ENCODE measurements at places on chromosomes 7 and 10.

- DNase-seq = no peak
Measured at GRCh38 chr7:44748948-44749731, 493 bp downstream of the ZMIZ2 start.

DNA sequence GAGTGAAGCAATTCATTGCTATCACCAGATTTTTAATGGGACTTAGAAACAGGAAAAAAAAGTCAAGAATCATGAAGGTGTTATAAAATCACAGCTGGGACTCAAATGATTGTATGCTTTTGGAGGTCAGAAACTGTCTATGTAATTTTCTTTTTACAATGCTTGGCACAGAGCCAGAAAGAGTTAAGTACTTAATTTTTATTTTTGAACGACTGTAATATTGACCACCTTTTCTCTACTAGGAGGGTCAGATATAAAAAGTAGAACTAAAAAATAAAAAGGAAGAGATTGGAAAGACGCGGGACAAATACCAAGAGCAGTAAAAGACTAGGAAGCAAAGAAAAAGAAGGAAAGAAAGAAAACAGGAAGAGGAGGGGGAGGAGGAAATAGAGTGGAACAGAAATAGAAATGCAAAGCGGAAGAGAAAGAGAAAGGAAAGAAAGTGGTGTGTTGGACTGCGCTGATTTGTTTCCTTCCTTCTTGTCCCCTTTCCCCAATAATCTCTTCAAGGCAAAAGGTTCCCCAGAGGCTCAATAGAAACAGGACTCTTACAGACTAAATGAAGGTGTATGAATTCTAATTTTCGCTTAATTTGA lies 23.2 kb upstream of the C1GALT1 start:
- DNase-seq = no peak

DNA sequence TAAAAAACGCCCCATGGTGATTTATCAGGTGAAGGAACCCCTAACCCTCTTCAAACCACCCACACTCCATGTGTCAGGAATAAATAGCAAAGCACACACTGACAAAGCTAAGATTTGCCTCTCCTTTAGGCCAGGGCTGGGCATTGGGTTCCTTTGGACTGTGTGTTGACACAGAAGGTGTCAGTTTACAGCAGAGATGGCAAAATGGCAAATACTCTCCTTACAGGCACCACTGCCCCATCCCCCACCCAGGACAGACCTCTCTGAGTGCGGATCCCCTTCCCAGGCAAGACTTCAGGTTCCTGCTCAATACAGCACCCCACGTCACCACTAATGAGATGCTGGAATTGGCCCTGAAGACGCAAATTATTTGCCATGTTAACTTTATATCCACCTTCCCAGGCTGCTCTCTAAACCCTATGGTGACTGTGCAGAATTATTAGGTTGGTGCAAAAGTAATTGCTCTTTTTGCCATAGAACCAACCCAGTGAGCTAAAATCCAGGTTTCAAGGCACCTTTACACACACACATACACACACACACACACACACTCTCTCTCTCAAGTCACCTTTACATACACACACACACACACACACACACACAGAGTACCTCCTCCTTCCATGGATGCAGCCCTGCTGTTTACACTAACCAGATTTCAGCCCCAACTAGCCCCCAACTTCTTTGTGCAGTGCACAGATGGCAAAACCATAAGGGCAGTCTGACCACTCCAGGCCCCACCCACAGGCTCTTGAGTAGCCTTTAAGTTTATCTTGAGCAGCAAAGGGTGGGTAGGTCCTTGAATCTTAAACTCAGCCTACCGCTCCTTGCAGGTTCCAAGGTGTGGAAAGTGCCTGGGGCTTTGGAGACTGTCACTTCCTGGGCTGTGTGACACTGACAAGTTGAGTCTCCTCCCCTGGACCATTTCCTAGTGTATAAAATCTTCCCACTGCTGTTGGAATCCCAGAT lies 4.0 kb upstream of the ZCCHC24 start:
- DNase-seq = no peak

DNA sequence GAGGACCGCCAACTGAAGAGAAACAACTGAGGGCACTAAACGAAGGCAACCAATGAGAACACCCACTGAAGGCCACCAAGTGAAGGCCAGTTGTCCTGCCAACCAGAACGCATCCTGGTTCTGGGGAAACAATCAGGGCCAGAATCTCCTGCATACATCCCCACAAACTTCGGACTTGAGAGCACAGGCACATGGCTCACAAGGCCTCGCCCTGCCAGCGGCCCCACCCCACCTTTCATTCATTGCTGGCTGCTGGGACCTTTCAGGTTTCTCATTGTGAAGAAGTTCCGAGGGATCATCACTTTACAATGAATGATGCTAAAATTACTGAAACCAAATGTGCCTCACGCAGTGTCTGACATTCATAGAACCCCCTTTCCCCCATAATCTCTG lies 79.2 kb upstream of the ABI1 start:
- no peak for DNase-seq

GRCh38 chr7:36946401-36946739 lies 222.1 kb upstream of the AOAH start:
- DNase-seq = no peak

DNA sequence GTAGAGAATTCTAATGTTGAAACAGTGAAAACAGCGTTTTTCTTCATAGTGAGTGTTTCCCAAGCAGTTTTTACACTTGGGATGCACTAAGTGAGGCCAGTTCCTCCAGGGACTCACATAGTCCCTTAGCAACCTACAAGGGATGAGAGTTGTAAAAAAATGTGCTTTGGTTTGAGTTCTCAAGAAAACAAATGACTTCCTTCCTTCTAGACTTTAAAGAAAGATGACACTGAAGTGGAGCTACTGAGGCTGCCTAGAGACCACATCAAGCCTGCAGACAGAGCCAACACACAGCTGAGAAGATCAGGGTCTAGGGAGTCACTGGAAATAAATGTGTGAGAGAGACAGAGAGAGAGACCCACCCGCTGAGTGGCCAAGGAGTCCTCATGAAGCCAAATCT lies 264.4 kb downstream of the TNS3 start:
- no peak for DNase-seq

DNA sequence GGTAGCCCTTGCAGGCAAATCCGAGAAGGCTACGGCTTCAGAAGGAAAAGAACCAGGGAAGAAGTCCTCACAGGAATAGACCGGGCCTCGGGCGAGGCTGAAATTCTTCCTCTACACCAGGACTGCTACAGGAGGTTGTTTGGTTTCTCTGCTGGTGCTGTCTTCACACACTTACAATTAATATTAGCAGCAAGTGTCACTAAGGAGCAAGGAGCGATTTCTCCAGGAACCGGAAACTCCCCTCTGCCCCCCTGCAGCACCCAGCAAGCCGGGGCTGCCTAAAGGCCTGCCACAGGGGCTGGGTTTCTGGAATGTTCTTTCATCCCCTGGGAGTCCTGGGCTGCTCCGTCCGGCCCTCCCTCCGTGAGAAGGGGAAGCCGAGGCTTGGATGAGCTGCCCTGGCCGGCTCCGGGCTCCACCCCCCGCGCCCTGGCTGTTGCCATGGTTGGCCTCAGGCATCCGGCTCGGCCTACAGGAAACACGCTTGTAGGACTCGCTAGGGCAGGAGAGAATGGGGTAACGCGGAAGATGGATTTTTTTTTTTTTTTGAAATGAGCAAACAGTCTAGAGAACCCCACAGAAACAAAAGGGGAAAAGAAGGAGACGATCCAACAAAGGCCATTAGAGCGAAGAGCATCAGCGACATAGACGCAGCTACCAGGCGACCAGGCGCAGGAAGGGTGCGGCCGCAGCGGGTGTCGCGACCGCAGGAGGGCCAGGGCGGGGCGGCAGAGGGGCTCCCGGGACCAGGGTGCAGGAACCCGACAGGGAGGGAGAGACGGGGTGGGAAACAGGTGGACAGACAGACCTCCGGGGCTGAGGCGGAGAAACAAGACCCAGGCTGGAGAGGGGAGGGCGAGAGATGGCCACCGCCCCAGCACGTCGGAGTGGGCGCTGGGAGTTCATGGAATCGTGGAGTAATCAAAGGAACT lies 33.0 kb downstream of the EN2 start:
- no peak for DNase-seq

DNA sequence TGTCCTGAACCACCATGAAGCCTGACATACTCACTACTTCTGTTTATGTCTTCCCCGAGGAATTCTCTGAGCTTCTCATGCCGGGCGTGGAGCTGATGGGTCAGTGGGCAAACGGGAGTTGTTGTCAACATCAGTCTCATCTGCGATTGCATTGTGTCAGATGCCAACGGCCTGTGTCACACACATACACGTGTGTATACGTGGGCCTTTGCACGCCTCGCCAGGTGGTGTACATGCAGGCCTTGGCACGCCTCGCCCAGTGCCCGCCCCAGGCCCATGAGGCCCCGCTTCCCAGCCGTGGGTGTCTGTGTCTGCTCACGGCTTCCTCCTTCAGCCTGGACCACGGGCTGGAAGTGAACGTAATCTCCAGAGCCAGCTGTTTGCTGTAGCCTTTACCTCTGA lies 7.5 kb upstream of the CSGALNACT2 start:
- no peak for DNase-seq

- DNase-seq = no peak
Measured at GRCh38 chr10:90920986-90921666, at the start of gene ANKRD1. TSS of gene ANKRD1 (minus strand) at chr10:90921087. CDS start at chr10:90921027, 60 bp downstream.

DNA sequence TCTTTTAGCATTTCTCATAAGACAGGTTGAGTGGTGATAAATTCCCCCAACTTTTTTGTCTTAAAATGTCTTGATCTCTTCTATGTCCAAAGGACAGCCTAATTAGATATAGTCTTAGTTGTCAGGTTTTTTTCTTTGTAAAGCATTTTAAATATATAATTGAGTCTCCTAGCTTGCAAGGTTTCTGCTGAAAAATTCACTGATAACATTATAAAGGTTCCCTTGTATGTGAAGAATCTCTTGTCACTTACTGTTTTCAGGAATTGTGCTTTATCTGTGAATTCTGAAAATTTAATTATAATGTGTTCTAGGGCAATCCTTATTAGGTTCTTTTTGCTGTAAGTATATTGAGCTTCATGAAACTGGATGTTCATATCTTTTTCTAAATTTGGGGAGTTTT lies 96.8 kb upstream of the ZNF92 start:
- no peak for DNase-seq

GRCh38 chr10:119509909-119510451 lies 32.5 kb downstream of the RGS10 start:
- no peak for DNase-seq

Measured in NCI-H1436 treated with DMSO at 0.1 percent for 48 hours (cell line).